ENCODE measurements at places on chromosomes 12 and 14. TPM values are rescaled to one million over a fixed set of nuclear protein-coding genes. Genes with fewer than 3 reads are reported as not detected.

OR6C2 gene
- total RNA-seq = not detected

DBX2 gene
- not detected for total RNA-seq

CARMIL3 gene
- 0.95 TPM for total RNA-seq

ESYT1 gene
- 333 TPM for total RNA-seq

FAM222A gene
- 1.6 TPM for total RNA-seq

TSPAN19 gene
- total RNA-seq = not detected

SMOC1 gene
- total RNA-seq = not detected

TAS2R9 gene
- total RNA-seq = not detected

GYS2 gene
- total RNA-seq = not detected

Data from activated CD8-positive, alpha-beta T cell treated with anti-CD3 and anti-CD28 coated beads, Interleukin-2, amount 10 ng/mL, durations not matched to agents 7 days and 5 days (primary cell).